Stimulated activated CD4-positive, alpha-beta T cell treated with anti-CD3 and anti-CD28 coated beads, Interleukin-12 subunit alpha, Interleukin-12 subunit beta, amount 100 ng/mL, for 4 hours (primary cell): ENCODE measurements at places on chromosomes 1 and 21.

DNA sequence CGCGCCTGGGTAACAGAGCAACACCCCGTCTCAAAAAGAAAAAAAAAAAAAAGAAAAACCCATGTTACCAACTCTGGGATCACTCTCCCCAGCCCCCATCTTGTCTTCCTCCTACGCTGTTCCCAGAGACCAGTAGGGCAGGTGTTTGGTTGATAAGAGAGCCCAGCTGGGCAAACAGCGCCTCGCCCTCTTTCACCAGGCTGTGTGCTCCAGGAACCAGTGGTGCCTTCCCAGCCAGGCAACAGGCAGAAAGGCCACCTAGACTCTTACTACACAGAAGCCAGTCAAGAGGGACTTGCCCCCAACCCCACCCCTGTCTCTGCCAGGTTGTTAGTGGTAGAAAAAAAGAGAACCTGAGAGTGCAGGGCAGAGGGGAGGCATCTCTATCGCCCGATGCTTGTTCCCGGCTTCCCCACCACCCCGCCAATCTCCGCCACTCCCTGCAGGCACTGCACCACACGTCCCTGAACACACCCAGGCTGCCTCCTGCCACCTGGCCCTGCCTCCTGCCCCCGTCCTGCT lies 14.0 kb upstream of the CTRC start:
- DNase-seq = no peak

DNA sequence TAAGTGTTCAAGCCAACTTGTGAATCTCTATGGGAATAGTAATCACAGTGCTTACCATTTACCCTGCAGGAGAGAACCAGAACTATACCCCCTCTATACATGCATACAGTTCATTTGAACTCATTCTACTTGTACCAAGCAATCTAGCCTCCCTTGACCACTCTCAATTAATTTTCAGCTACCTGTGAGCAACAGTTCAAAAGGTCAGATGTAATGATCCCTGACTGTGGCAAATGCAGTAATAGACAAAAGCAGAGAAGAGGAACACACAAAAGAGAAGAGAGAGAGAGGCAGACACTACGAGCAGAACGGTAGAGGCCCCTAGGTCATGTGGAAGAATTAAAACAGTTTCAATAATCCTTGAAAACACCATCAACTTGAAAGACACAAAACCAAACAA lies 52.8 kb downstream of the FMO4 start:
- no peak for DNase-seq

DNA sequence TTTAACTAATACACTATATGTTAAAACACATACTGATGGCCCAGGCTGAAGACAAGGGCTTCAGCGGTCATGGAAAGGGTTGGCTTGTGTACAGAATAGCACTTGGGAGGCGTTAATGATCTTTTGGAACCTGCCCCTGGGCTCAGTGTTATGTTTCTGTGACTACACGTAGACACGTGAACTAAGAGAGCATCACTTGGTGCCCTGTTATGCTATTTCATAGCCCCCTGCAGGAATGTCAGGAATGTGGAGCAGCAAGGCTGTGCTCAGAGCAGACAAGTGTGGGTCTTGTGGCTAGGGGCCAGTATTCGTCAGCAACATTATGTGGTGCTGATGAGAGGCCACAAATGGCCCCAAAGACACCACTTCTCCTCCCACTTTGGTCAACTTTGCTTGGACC lies 132.4 kb downstream of the MAP3K21 start:
- DNase-seq = no peak

DNA sequence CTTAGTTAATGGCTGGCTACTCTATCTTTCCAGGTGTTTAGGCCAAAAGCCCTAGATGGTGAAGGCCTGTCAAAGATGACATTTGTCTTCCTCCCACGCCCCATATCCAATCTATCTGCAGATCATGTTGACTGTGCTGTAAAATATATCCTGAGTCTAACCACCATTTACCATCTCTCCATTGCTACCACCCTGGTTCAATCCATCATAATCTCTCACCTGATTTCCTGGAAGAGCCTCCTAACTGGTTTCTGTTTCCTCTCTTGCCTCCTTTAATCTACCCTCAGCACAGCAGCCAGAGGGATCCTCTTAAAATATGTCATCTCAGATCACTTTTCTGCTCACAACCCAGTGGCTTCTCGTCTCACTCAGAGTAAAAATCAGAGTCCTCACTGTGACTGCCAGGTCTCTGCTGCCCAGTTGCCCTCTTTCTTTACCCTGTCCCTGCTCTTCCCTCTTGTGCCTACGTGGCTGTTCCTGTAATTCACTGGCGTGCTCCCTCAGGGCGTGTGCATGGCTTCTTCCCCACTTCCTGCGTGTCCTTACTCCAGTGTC lies 17.8 kb downstream of the TMEM50A start:
- no peak for DNase-seq

- DNase-seq = no peak
Measured at GRCh38 chr1:60160141-60160540, 86.6 kb upstream of the C1orf87 start.

GRCh38 chr1:222257027-222257426 lies 290.9 kb downstream of the HHIPL2 start:
- no peak for DNase-seq

DNA sequence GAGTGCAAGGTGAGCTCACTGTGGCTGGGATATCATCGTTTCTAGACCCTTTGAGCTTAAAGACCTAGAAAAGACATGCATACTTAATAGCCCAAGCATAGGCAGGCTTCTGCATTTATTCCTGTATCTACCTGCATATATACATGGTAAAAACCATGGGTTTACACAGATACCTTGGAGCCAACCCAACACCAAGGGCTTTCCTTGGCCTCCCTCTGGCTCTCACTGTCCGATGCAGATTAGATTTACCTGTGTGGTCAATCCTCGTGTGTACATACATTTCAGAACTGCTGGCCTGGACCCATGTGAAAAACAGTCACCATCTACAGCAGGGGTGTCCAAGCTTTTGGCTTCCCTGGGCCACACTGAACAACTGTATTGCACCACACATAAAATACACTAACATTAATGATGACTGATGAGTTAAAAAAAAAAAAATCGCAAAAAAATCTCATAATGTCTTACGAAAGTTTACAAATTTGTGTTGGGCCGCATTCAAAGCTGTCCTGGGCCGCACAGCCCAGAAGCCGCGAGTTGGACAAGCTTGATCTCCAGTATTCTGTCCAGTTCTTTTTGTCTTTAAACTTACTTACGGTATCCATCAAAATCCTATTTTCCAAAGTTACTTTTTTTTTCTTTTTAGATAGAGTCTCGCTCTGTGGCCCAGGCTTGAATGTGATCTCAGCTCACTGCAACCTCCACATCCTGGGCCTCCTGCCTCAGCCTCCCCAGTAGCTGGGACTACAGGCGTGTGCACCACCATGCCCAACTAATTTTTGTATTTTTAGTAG lies 43.5 kb downstream of the WDR4 start:
- DNase-seq = no peak

DNA sequence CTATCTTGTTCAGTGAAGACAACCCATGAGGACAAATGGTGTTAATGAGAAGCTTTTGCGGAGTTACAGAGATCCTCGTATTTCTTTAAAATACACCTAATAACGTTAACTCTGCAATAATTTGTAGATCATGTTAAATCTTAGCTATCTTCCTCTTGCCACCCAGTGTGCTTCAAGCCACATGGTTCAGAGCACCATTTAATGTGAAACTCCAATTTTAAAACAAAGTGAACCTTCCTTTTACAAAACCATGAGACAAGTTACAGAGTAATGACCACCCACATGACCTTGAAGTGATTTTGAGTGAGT lies 1.7 kb upstream of the KCNE2 start:
- no peak for DNase-seq

- no peak for DNase-seq
Measured at GRCh38 chr1:18530587-18531502, 50.1 kb downstream of the KLHDC7A start.

DNA sequence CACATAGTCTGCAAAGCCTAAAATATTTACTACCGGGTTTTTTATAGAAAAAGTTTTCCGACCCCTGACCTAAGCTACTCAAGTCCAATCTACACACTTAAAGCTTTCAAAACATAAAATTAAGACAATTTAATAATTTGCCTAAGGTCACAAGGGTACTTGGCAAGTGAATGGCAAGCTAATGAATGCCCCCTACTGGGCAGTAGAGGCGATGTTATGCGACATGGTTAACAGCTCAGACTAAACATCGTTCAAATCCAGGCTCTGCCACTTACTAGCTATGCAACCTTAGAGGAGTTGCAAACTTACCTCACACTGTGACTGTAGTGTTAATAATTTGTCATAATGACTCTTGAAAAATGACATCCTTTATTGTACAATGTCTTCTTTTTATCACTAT lies 317.2 kb upstream of the NFIA start:
- no peak for DNase-seq

DNA sequence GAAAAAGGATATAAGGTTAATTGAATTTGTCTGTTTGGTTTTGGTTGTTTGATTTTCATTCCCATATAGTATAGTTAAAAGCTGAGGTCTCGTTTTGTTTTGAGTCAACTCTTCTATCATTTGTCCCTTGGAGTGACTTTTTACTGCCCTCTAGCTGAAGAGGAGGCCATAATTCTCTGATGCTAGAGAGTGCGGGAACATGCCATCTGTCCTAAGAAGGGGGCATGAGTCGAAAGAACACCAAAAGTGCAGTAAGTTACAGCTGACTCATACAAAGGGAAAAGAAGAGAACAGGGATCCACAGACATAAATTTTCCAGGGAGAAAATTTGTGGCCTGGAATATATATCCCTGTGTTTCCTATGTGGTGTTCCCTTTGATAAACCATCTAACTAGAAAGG lies 4.1 kb downstream of the KRTAP21-3 start:
- no peak for DNase-seq

DNA sequence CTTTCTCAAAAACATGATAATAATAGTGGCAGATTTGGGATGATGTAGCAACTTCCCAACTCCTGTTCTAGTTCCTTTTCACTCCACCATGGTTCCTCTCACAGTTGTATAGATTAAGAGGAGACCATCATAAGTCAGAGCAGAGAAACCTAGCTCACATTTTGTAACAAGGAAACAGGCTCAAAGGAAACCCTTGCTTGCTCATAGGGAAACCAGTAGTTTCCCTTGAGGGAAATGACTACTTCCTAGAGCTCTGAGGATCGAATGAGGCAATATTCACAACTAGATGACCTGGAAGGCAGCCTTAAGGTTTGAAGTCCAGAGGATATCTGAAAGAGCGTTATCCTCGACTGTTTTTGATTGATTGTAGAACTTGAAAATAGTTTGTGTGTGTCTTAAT lies 76.1 kb upstream of the C8B start:
- no peak for DNase-seq

DNA sequence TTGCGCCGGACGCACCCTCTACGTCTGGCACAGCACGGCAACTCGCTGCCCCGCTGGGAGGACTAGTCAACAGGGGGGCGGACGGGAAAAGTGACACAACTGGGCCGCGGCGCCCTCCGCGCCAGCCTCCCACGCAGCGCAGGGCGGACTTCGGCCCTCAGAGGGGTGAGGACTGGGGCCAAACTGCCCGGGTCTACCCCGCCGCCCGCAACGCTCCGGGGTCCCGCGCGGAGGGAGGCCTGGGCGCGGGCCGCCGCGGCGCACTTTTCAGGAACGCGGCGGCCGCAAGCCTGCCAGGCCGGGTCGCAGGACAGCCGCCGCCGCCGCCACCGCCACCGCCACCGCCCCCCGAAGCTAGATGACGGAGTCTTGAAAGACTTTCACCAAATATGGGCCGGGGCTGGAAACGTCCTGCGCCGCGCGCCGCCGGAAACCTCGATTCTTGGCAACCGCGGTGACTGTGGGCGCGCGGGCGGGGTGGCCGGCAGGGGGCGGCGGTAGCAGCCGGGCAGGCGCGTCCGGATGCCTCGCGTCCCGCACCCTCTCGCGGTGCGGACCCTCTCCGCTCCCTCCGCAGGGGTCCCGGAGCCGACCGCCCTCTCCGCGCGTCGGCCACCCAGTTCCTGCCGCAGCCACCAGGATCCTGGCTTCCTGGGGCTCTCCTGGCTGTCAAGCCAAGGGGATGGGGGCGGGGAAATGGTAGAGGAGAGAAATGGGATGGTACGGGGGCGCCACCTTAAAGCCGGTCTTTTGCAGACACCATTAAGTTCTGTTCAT lies 3.7 kb upstream of the CCN1 start:
- peak; percentile 43 for DNase-seq

GRCh38 chr1:181918880-181919525 lies 142.5 kb downstream of the ZNF648 start:
- DNase-seq = no peak

DNA sequence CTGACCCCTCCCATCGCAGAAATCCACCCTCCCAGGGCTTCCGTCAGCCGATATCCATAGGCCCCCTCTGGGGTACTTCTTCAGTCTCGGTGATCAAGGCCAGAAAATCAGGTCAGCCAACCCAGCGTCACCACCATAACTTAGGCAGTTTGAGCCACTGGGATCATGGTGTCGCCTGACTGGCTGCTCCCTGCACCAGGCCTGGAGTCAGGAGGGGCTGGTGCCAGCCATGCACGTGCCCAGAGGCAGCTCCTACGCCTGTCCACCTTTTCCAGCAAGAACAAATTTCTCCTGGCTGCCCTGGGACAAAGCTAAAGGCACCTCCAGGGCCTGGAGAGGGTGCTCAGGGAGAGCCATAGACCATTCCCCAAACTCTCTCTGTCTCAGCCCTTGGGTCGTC lies 4.8 kb upstream of the CTRC start:
- no peak for DNase-seq

GRCh38 chr1:87204921-87205320 lies 123.8 kb upstream of the LMO4 start:
- no peak for DNase-seq

- no peak for DNase-seq
Measured at GRCh38 chr1:75796376-75797272, at the start of gene MSH4. Gene MSH4, plus strand, starts transcription at chr1:75796882. Its CDS starts 104 bp downstream, at chr1:75796986.

DNA sequence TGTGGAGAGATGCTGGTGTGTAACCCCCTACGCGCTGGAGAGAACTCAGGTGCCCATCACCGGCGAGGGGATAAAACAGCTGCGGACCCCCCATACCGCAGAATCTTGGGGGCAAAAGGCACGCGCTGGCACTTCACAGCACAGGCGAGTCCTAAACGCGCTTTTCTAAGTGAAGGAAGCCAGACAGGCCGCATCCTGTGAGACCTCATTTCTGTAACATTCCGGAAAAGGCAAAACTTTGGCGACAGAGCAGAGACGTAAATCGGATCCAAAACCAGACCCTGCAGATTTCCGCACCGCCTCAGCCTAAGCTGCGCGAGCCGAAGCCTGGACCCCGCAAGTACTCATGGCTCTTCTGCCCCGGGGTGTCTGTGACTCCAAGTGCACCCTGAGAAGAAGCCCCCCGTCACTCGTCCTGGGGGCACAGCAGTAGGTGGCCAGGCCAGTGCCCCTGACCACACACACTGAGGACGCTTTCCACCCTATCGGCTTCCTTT lies 60.9 kb downstream of the SLX9 start:
- DNase-seq = no peak

DNA sequence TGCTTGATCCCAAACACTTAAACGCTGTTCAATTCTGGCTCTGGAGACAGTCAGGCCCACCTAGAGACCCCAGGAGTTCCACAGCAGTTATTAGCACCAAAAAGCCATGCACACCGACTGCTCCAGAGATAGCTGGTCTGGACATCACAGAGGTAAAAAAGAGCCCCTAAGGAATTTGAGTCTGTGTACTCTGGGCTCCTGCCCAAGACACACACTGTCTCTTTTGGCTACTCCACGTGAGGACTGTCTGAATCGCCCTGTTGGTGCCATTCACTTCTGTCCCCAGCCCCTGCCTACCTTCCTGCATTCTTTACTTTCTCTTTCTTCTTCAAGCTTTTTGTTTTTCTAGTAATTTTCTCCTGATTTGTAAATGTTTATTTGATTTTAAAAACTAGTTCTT lies 197.4 kb downstream of the ADGRL2 start:
- no peak for DNase-seq
